Cortex of kidney (tissue), 1 donor: ENCODE measurements at places on chromosomes 2 and 18.

GRCh38 chr2:189253836-189254235, 74.3 kb upstream of the COL5A2 start:
- no peak for DNase-seq

GRCh38 chr2:12549641-12550040, 167.1 kb upstream of the TRIB2 start:
- no peak for DNase-seq

GRCh38 chr2:3572620-3573019, 2.4 kb upstream of the RPS7 start:
- no peak for DNase-seq

- no peak for DNase-seq
Observed at GRCh38 chr2:104595576-104595975, 258.3 kb upstream of the POU3F3 start.

DNA sequence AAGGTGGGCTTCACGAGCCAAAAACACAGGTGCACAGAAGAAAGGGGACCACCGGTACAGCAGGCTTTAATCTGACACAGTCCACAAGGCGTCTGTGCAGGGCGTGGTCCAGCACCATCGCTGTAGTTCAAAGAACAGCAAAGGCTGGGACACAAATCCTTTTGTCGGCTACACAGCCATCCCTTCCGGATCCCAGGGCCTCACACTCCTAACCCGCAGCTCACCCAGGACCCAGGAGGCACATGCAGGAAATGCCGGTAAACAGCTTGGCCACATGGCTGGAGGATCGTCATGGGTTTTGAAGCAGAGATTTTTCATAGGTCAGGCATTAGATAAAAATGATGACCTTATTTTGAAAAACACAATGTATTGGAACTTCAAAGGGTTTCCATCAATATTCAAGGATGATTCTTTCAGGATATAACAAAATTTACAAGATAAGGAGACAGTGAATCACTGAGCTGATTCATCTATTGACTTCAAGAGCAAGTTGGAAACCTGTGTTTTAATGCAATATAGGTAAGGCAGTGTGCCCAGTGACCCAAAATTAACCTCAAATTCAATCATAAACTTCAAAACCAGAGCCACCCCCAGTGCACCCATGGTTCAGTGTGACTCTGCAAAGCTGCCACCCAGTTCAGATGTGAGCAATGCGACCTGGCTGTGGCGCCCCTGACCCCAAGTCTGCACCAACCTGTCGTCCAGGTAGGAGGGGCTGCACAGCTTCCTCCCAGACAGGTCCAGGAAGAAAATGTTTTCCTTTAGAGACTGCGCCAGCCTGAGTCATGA, 74.4 kb downstream of the TMEM18 start:
- DNase-seq, result no peak

- DNase-seq, result no peak
Observed at GRCh38 chr2:8202132-8202531, 479.7 kb upstream of the ID2 start.

GRCh38 chr2:8231902-8232301, 450.0 kb upstream of the ID2 start:
- DNase-seq, result no peak
